Mesothelial cell of epicardium (in vitro differentiated cells): ENCODE measurements at places on chromosomes 12 and 14. TPM values are rescaled to one million over a fixed set of nuclear protein-coding genes. Genes with fewer than 3 reads are reported as not detected.

DNA sequence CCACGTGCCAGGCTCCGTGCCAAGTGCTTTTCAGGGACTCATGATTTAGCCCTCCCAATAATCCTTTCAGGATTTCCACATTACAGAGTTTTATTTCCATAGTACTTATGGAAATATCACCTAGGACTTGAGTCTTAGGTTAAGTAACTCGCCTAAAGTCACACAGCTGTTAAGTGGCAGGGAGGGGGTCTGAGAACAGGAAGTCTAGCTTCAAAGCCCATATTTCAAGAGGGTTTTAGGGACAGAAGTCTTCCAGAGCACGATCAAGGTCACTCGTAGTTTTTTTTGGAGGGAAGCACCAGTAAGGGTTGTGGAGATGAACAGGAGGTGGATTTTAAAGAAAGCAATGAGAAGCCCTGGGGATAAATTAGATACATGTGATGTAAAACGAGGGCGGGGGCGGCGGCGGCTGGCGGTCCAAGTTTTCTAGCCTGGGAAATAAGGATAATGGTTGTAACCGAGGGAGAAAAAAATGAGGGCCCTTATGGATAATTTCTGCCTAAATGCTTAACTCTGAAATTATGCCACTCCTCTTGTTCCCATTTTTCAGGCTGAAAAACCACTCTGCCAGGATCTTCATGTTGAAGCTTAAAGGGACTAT is 192.6 kb upstream of the FOXN3 start:
- peaks cover 38% of the 10 kb centered on the region for H3K36me3 ChIP-seq
- H3K4me1 ChIP-seq = peaks cover 4% of the 10 kb centered on the region
- DNase-seq = no peak
- H3K27ac ChIP-seq = no peak overlapping the region

- H3K4me3 ChIP-seq = no peak overlapping the region
- H3K27me3 ChIP-seq = no peaks in the 10 kb centered on the region
- peaks cover 31% of the 10 kb centered on the region for H3K4me1 ChIP-seq
- no peak for DNase-seq
- peaks cover 5% of the 10 kb centered on the region for H3K36me3 ChIP-seq
- no peak overlapping the region for H3K27ac ChIP-seq
These were observed 43.4 kb downstream of the PPP2R5E start for GRCh38 chr14:63499701-63500250.

DNA sequence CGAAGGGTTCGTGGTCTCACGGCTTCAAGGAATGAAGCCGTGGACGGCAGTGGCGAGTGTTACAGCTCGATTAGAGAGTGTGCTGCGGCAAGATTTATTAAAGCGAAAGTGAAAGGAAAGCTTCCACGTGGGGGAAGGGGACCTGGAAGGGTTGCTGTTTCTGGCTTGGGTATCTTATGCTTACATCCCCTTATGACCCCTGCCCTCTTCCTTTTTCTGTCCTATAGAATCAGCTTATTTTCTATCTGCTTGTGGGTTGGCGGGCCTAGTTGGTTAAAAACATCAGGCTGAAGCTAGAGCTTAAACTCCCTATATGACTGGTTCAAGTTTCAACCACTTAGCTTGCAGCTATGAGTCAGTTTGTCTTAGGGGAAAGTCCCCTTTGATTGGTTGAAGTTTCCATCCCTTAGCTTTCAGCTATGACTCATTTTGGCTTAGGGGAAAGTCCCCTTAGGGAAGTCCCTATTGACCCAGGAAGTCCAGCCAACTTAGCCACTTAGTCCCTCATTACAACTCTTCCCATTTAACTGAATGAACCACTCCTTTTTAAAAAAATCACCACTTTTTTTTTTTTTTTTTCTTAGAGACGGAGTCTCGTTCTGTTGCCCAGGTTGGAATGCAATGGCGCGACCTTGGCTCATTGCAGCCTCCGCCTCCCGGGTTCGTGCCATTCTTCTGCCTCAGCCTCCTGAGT is 1494.7 kb upstream of the TMEM132C start:
- no peaks in the 10 kb centered on the region for H3K36me3 ChIP-seq
- H3K27me3 ChIP-seq = no peaks in the 10 kb centered on the region
- no peak overlapping the region for H3K4me3 ChIP-seq
- no peaks in the 10 kb centered on the region for H3K4me1 ChIP-seq
- no peak overlapping the region for H3K27ac ChIP-seq

DNA sequence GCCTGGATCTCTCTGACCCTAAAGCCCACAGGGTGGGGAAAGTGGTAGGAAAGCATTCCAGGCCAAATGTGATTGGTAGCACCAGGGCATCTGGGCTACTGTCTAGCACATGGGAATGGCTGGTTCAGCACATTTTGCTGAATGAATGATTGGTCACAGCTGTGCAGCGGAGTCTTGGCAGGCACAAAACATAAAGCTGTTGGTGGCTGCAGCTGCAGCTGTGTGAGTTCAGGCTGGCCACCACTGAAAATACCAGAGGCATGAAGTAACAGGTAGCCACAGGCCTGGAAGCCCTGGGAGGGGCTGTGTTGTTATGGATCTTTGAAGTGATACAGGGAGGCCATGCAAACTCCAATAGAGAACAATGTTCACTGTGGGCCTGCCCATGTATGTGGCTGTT is 72.7 kb downstream of the MYRFL start:
- H3K4me3 ChIP-seq = no peak overlapping the region
- peaks cover 23% of the 10 kb centered on the region for H3K4me1 ChIP-seq
- DNase-seq = no peak
- no peaks in the 10 kb centered on the region for H3K27me3 ChIP-seq
- H3K27ac ChIP-seq = peak overlapping the region; percentile 33

DNA sequence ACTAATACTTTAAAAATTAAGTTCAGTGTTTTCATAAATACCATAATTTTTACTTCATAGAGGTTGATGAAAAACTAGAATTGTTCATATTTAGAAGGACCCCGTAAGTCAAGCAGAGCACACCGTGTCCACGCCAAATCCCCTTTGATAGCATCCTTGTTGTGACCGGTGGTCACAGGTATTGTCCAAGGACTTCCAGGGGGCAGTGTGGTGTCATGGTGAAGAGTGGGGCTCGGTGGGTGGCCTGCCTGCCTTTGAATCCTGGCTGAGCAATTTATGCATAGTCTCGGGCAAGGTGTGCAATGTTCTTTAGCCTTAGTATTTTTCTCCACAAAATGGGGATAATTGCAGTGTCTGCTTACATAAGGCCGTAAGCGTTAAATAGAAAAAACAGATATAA is 169.9 kb downstream of the KTN1 start:
- no peaks in the 10 kb centered on the region for H3K36me3 ChIP-seq
- no peak overlapping the region for H3K4me3 ChIP-seq
- H3K27ac ChIP-seq = no peak overlapping the region
- H3K27me3 ChIP-seq = no peaks in the 10 kb centered on the region
- DNase-seq = no peak

DNA sequence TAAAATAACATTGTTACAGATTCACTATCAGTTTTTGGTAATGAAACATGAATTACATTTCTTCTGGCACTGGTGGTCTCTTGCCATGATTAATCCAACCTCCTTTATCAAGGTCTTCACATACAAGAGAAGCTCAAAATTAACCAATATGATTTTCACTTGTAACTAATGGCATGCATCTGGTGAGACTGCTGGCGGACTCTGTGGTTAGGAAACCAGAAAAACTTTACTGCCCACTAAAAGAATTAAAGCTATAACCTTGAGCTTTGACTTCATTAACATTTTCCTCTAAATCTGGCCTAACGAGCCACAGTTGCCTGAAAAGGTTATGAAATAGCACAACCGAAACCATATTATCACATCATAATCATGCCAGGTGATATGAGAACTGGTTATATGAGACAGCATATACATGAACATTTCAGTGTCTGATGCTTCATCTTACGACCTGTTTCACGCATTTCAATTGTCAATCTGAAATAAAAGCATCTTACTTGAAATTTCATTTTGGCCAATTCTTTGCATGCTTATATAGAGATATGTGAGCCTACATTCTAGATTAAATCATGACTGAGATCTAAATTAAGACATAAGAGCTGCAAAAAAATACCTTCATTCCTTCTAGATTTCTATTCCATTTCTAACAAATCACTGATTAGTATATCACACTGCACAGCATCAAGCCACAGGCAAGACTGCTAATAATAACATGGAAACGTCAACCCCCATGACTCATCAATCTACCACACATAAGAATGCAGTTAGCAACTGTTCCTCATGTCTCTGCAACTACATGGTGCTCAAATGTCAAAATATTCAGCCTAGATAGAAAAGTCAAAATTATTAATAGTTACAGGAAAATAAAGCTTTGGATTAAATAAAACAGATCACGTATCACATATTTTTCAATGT is 89.3 kb downstream of the OSBPL8 start:
- no peak for DNase-seq
- no peak overlapping the region for H3K27ac ChIP-seq
- no peak overlapping the region for H3K4me3 ChIP-seq
- no peaks in the 10 kb centered on the region for H3K4me1 ChIP-seq
- peaks cover 5% of the 10 kb centered on the region for H3K36me3 ChIP-seq
- no peaks in the 10 kb centered on the region for H3K27me3 ChIP-seq

DNA sequence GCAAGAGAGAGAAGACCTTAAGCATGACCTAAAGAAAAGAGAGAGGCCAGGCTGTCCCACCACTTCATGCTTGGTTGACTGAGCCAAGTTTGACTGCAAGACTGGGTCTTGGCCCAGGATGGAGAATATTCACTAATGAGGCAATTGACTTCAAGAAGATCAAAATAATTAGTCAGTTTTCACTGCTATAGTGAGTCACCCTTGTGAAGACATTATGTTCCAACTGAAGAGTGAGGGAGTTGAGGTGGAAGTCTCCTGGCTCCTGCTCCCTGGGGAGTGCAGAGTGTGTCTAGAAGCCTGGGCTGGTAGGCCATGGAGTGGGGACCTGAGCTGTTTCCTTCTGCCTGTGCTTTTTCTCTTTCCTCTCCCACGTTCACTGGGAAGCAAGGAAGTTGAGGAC is 117.6 kb downstream of the CACNA1C start:
- peaks cover 17% of the 10 kb centered on the region for H3K36me3 ChIP-seq
- no peak overlapping the region for H3K27ac ChIP-seq
- H3K4me1 ChIP-seq = peaks cover 33% of the 10 kb centered on the region
- DNase-seq = no peak
- no peak overlapping the region for H3K4me3 ChIP-seq

DNA sequence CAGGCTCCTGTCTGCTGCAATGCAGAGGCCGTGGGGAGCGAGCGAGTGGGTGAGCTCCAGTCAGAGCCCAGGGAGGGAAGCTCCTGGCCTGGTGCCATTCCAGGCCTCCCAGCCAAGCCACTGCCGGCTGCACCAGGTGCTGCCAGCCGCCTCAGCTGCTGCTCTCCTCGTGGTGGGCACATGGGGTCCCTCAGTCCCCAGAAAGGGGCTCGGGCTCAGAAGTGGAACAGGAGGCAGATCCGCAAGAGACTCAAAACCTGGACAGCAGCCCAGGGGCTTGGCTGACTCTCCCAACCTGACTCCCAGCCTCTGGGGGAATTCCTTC is 2.4 kb downstream of the ABCB9 start:
- no peak overlapping the region for H3K4me3 ChIP-seq
- no peaks in the 10 kb centered on the region for H3K36me3 ChIP-seq
- no peak overlapping the region for H3K27ac ChIP-seq
- H3K27me3 ChIP-seq = no peaks in the 10 kb centered on the region

DNA sequence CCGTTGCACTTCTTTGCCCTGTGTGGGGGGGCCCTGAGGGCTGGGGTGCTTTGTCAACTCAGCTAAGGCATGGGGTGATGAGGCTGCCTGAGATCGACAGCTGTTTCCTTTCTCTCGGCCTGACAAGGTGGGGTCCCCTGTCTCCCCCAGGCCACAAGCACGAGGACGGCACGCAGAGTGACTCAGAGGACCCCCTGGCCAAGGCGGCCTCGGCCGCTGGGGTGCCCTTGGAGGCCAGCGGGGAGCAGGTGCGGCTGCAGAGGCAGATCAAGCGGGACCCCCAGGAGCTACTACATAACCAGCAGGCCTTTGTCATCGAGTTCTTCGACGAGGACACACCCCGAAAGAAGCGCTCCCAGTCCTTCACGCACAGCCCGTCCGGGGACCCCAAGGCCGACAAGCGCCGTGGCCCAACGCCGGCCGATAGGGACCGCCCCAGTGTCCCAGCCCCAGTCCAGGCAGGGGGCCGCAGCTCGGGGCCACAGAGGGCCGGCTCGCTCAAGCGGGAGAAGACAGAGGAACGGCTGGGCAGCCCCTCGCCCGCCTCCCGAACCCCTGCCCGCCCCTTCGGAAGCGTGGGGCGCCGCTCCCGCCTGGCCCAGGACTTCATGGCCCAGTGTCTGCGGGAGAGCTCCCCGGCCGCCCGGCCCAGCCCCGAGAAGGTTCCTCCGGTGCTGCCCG is 18.8 kb downstream of the CEP170B start:
- no peak overlapping the region for H3K27ac ChIP-seq
- H3K27me3 ChIP-seq = no peaks in the 10 kb centered on the region
- peak; percentile 16 for DNase-seq
- H3K36me3 ChIP-seq = no peaks in the 10 kb centered on the region

GRCh38 chr12:93425736-93426411 is 15.9 kb downstream of the UBE2N start:
- H3K4me1 ChIP-seq = peaks cover 69% of the 10 kb centered on the region
- no peak for DNase-seq
- no peaks in the 10 kb centered on the region for H3K27me3 ChIP-seq
- no peaks in the 10 kb centered on the region for H3K36me3 ChIP-seq
- H3K4me3 ChIP-seq = no peak overlapping the region

DNA sequence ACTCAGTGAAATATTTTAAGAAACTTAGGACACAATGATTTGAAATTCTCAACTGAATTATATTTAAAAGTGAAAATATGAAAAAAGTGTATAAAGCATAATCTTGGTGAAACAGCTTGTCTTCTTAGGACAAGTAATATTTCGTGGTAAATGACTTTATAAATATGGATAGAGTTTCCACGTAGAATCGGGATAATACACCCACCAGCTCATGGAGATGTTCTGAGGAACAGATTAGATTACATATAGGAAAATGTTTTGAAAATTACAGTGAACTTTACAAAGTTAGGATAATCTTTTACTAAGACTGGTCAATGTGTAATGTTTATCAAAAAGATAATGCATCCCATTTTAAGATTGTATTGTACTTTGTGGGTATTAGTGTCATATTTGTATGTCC is 25.6 kb upstream of the MYF6 start:
- no peak overlapping the region for H3K4me3 ChIP-seq
- peaks cover 4% of the 10 kb centered on the region for H3K4me1 ChIP-seq
- H3K36me3 ChIP-seq = no peaks in the 10 kb centered on the region
- no peak for DNase-seq

GRCh38 chr12:5511256-5511643 is 79.3 kb downstream of the NTF3 start:
- DNase-seq = peak; percentile 10
- no peak overlapping the region for H3K27ac ChIP-seq
- H3K4me3 ChIP-seq = no peak overlapping the region
- no peaks in the 10 kb centered on the region for H3K36me3 ChIP-seq
- H3K4me1 ChIP-seq = peaks cover 21% of the 10 kb centered on the region

IL31 gene
- not detected in 3 replicates for total RNA-seq

NEDD8 gene
- 148 to 156 TPM (median 155 TPM) in 3 replicates for total RNA-seq

HRK gene
- total RNA-seq = 3.5 to 4.4 TPM (median 4.3 TPM) in 3 replicates

SPIC gene
- not detected in 3 replicates for total RNA-seq

STAC3 gene
- 9.8 to 11.3 TPM (median 10.6 TPM) in 3 replicates for total RNA-seq

MSRB3 gene
- 19.9 to 20.4 TPM (median 19.9 TPM) in 3 replicates for total RNA-seq
